ENCODE measurements at places on chromosomes 7 and 10.

- DNase-seq = no peak
Measured at GRCh38 chr10:103578782-103579382, 85.4 kb downstream of the NEURL1 start.

GRCh38 chr7:41063116-41063515 is 639.8 kb downstream of the INHBA start:
- DNase-seq = no peak

DNA sequence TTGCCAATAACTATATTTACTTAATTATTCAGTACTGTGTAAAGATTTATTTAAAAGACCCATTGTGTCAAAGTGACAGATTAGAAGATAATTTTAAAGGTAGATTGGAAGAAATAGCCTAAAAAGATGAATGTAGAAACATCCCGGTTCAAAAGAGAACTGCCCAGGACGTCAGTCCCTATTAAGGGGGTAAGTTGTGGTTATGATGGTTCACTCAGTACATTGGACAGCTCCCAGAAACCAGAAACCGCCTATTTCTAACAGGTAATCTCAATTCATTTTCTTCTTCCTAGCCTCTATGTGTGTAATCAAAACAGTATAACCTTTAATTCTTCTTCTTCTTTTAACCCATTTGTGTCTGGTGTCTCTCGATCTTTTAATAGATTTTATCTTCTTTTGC is 1.5 kb upstream of the FERD3L start:
- no peak for DNase-seq

DNA sequence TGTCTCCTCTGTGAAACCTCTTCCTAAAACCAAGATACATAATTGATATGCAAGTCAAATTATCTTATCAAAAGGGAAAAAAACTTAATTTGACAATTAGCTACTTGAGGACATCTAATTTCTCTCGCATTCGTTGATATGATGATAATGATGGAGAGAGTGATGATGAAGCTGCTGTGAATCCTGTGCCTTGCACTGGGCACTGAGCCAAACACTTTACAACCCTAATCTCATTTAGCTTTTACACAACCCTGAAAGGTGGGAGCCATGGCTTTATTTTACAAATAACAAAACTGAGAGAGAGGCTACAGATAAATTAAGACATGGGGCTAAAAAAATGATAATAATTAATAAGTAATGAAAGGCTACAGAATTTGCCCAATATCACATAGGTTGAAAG is 176.0 kb downstream of the NOC3L start:
- DNase-seq = no peak

- DNase-seq = no peak
Measured at GRCh38 chr10:90462749-90463470, 394.9 kb downstream of the HTR7 start.

Data from head of caudate nucleus (tissue), 42 donors.